ENCODE measurements at places on chromosomes 5 and 9. TPM values are rescaled to one million over a fixed set of nuclear protein-coding genes. Genes with fewer than 3 reads are reported as not detected.

CTXN3 gene
- not detected for total RNA-seq

GRCh38 chr9:7284517-7284916, 515.1 kb downstream of the DMAC1 start:
- H3K36me3 ChIP-seq = no peaks in the 10 kb centered on the region
- H3K4me1 ChIP-seq = no peaks in the 10 kb centered on the region
- DNase-seq = no peak
- H3K27me3 ChIP-seq = no peaks in the 10 kb centered on the region
- H3K4me3 ChIP-seq = no peak overlapping the region

DNA sequence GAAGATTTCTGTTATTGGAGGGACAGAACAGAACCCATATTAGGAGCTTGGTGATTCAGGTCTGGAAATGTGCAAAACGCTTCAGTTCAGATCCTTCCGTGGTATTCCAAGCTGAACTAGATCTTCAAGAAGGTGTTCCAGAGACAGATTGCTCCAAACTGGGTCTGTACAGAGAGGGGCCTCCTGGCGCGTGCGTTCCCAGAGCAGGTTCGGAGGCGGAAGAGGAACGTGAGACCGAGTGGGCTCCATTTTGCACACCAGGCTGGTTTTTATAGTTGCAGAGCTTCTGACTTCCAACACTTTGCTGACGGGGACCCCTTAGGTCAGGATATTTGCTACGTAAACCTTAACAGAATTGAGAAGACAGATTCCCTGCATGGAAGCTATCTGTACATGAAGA, 16.7 kb upstream of the RPL26L1 start:
- DNase-seq = no peak
- no peaks in the 10 kb centered on the region for H3K36me3 ChIP-seq
- no peak overlapping the region for H3K4me3 ChIP-seq
- no peaks in the 10 kb centered on the region for H3K4me1 ChIP-seq

- H3K27ac ChIP-seq = peak overlapping the region; percentile 87
- H3K36me3 ChIP-seq = no peaks in the 10 kb centered on the region
- no peak overlapping the region for H3K4me3 ChIP-seq
- no peaks in the 10 kb centered on the region for H3K27me3 ChIP-seq
Observed at GRCh38 chr9:89361816-89362646, 43.7 kb downstream of the SECISBP2 start.

GRCh38 chr9:33166231-33167083, 679 bp downstream of the B4GALT1 start:
- no peaks in the 10 kb centered on the region for H3K36me3 ChIP-seq
- DNase-seq = no peak
- peak overlapping the region; percentile 99 for H3K27ac ChIP-seq
- H3K27me3 ChIP-seq = no peaks in the 10 kb centered on the region

GRCh38 chr5:145944328-145944727, 8.0 kb downstream of the SH3RF2 start:
- DNase-seq = no peak
- H3K27me3 ChIP-seq = no peaks in the 10 kb centered on the region
- no peak overlapping the region for H3K4me3 ChIP-seq

GRCh38 chr9:123655681-123656423, 274.1 kb downstream of the DENND1A start:
- no peak for DNase-seq
- no peaks in the 10 kb centered on the region for H3K36me3 ChIP-seq
- no peaks in the 10 kb centered on the region for H3K4me1 ChIP-seq
- H3K4me3 ChIP-seq = no peak overlapping the region
- H3K27me3 ChIP-seq = no peaks in the 10 kb centered on the region

KIF4B gene
- not detected for total RNA-seq

GRCh38 chr5:168482361-168482760, 3.9 kb upstream of the RARS1 start:
- H3K36me3 ChIP-seq = no peaks in the 10 kb centered on the region
- H3K27me3 ChIP-seq = no peaks in the 10 kb centered on the region
- H3K27ac ChIP-seq = no peak overlapping the region
- peaks cover 4% of the 10 kb centered on the region for H3K4me1 ChIP-seq
- no peak for DNase-seq

- no peak overlapping the region for H3K4me3 ChIP-seq
- DNase-seq = no peak
- no peaks in the 10 kb centered on the region for H3K36me3 ChIP-seq
- H3K4me1 ChIP-seq = peaks cover 39% of the 10 kb centered on the region
- H3K27me3 ChIP-seq = no peaks in the 10 kb centered on the region
- no peak overlapping the region for H3K27ac ChIP-seq
Observed at GRCh38 chr5:81748556-81748955, 2.3 kb downstream of the SSBP2 start.

- DNase-seq = no peak
- no peaks in the 10 kb centered on the region for H3K27me3 ChIP-seq
- no peaks in the 10 kb centered on the region for H3K4me1 ChIP-seq
Observed at GRCh38 chr5:5132234-5132633, 7.9 kb upstream of the ADAMTS16 start.

PCDHB8 gene
- total RNA-seq = 0.20 TPM

MAMDC4 gene
- 0.95 TPM for total RNA-seq

DNA sequence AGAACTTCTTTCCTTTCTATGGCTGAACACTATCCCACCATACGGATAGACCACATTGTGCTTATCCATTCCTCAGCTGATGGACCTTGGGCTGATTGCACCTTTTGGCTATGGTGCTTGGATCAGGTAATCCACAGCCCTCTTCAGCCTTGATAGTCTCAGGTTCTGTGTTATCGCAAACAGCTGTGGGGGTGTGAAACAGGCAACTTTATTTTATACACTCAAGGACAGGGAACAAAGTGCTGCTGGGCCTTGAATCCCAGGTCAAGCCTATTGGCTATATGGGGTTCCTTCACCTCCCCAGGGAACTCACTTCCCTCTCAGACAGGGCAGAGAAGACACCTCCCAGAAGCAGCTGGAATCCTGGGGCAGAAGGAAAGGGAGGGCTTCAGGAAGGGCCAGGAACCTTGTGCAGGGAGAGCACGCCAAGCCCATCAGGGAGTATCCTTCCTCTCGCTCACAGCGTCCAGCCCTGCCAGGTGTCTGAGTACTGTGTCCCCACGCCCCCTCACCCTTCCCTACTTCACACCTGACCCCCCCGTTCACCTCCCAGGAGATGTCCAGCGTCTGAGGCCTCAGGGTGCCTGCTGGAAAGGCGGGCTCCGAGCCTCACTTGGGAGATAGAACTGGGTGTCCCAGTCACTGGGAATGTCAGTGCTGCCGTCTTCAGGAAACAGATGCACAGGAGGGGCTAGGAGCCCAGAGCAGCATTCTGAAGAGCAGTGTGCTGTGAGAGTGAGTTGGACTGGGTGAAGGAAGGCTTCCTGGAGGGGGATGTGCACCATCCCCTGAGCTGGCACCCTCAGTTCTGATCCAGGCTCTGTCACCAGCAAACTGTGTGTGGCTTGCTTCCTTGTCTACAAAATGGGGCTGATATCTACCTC, 32.8 kb downstream of the AFAP1L1 start:
- H3K27ac ChIP-seq = peak overlapping the region; percentile 51
- H3K27me3 ChIP-seq = no peaks in the 10 kb centered on the region
- H3K4me1 ChIP-seq = peaks cover 5% of the 10 kb centered on the region
- H3K4me3 ChIP-seq = no peak overlapping the region

DNA sequence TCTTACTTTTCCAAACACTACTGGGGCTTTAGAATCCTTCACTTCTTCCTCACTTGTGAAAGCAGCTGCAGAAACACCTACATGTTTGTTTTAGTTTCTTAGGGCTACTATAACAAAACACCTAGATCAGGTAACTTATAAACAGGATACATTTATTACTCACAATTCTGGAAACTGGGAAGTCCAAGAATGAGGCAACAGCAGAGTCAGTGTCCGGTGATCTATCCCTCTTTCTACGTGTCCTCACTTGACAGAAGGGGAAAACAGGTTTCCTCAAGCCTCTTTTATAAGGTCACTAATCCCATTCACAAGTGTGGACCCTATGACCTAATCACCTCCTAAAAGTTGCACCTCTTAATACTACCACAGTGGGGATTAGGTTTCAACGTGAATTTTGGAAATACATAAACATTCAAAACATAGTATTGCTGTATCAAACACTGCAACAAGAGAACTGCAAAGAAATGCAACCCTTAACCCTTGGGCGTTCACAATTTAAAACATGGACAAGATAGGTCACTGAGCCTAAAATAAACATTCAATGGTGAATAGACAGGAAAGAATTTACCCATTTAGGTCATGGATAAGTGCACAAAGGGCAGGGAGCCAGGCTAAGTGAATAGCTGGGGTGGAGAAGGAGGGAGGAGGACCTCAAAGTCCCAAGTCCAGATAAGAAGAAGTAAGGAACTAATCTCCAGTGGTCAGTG, 104.3 kb downstream of the PIK3R1 start:
- no peaks in the 10 kb centered on the region for H3K27me3 ChIP-seq
- DNase-seq = no peak
- no peaks in the 10 kb centered on the region for H3K36me3 ChIP-seq

IRGM gene
- total RNA-seq = not detected

HAPLN1 gene
- not detected for total RNA-seq

DNA sequence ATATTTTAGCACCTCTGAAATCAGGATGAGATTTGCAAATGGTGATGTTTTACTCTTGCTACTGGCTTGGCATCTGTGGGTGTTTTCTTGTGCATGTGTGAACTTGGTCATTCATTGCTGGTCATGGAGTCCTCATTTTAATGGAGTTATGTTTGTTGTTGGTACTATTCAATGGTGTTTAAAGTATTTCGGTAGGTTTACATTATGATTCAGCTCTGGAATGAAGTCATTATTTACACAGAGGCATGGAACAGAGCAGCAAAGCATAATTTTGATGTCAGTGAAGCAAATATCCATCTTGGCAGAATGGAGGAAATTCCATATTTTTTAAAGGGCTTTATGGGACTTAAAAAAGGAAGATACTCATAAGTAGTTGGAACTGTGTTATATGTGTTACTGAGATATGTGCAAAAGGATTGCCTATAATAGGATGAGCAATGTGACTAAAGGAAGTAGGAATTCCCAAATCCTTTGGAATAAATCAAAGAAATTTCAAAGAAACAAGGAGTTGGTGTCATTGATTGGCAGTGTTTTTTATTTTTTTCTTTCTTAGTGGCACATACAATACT, 147.4 kb downstream of the ACTBL2 start:
- H3K27me3 ChIP-seq = no peaks in the 10 kb centered on the region
- no peaks in the 10 kb centered on the region for H3K4me1 ChIP-seq
- H3K36me3 ChIP-seq = no peaks in the 10 kb centered on the region
- H3K4me3 ChIP-seq = no peak overlapping the region
- no peak overlapping the region for H3K27ac ChIP-seq
- no peak for DNase-seq

- peaks cover 43% of the 10 kb centered on the region for H3K4me1 ChIP-seq
- peak; percentile 40 for DNase-seq
- no peaks in the 10 kb centered on the region for H3K36me3 ChIP-seq
- H3K27ac ChIP-seq = peak overlapping the region; percentile 89
Observed at GRCh38 chr9:2662496-2662895, 40.9 kb downstream of the VLDLR start.

DNA sequence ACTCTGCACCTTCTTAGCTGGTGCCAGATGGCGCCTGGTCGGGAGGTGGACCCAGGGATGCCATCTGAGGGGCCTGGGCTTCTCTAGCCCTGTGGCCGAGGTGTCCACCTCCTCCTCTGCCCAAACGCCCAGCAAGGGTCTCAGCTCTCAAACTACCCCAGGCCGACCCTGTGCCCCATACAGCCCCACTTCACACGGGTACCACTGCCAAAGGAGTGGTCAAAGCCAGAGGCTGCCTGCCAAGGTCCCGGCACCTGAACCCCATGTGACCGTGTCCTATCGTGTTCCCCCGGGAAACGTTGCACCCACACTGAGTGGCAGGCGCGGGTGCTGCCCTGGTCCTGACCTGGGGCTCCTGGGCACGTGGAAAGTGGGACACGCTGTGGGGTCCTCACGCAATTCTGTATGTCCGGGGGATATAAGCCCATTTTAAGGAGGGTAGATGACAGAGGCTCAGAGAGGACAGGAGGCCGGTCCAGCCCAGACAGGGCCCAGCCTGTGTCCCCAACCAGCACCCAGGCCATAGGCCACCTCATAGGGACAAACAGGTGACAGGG, 1.9 kb downstream of the ENTPD8 start:
- H3K4me3 ChIP-seq = no peak overlapping the region
- H3K27me3 ChIP-seq = peaks cover 45% of the 10 kb centered on the region
- no peak for DNase-seq
- no peaks in the 10 kb centered on the region for H3K36me3 ChIP-seq
- H3K4me1 ChIP-seq = no peaks in the 10 kb centered on the region
- no peak overlapping the region for H3K27ac ChIP-seq

- H3K4me3 ChIP-seq = no peak overlapping the region
- H3K27ac ChIP-seq = no peak overlapping the region
- no peaks in the 10 kb centered on the region for H3K36me3 ChIP-seq
- H3K27me3 ChIP-seq = no peaks in the 10 kb centered on the region
- H3K4me1 ChIP-seq = peaks cover 8% of the 10 kb centered on the region
- no peak for DNase-seq
Observed at GRCh38 chr9:126384926-126385325, 58.3 kb downstream of the MVB12B start.

DNAH5 gene
- total RNA-seq = 0.02 TPM

GRCh38 chr9:115786321-115786720, 367.3 kb upstream of the PAPPA start:
- H3K27me3 ChIP-seq = no peaks in the 10 kb centered on the region
- H3K36me3 ChIP-seq = no peaks in the 10 kb centered on the region
- DNase-seq = no peak
- H3K27ac ChIP-seq = no peak overlapping the region
- no peaks in the 10 kb centered on the region for H3K4me1 ChIP-seq

DNA sequence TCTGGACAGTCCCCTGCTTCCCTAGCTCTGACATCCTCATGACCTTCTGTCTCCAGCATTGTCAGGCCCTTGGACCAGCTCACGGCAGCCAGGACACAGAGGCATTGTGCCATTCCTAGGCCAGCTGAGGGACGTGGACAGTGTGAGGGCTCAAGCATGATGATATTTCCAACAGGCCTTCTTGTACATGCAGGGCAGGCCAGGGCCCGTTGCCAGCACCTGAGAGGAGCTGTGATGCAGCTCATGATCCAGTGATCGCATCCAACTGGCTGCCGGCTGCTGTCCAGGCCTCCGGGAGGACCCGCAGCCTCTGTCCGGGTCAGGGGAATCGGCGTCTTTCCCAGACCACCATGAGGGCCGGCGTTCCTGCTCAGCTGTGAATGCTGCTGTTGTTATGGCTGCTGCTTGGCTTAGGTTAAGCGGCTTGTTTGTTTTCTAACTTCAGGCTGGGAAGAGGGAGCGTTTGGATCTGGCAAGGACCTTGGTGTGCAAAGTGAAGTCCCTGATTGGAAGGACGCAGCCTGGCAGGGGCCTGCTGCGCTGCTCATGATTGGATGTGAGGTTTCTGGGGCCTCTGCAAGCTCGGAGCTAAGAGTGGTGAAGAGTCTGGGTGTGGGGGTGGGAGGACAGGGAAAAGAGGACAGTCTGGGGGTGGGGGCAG, 53.8 kb downstream of the PDZD2 start:
- H3K36me3 ChIP-seq = no peaks in the 10 kb centered on the region
- peaks cover 3% of the 10 kb centered on the region for H3K4me1 ChIP-seq
- no peak for DNase-seq
- H3K4me3 ChIP-seq = no peak overlapping the region

- H3K27ac ChIP-seq = no peak overlapping the region
- no peak overlapping the region for H3K4me3 ChIP-seq
- H3K4me1 ChIP-seq = no peaks in the 10 kb centered on the region
- no peaks in the 10 kb centered on the region for H3K36me3 ChIP-seq
- H3K27me3 ChIP-seq = no peaks in the 10 kb centered on the region
- DNase-seq = no peak
Observed at GRCh38 chr5:10133830-10134229, 115.9 kb downstream of the ATPSCKMT start.

Data from gastrocnemius medialis (tissue), 4 donors.